GM23248 (cell line): ENCODE measurements at places on chromosomes 2 and 18. TPM values are rescaled to one million over a fixed set of nuclear protein-coding genes. Genes with fewer than 3 reads are reported as not detected.
A peak's percentile ranks its signal among the peaks of the same experiment; 100 is the strongest.

DNA sequence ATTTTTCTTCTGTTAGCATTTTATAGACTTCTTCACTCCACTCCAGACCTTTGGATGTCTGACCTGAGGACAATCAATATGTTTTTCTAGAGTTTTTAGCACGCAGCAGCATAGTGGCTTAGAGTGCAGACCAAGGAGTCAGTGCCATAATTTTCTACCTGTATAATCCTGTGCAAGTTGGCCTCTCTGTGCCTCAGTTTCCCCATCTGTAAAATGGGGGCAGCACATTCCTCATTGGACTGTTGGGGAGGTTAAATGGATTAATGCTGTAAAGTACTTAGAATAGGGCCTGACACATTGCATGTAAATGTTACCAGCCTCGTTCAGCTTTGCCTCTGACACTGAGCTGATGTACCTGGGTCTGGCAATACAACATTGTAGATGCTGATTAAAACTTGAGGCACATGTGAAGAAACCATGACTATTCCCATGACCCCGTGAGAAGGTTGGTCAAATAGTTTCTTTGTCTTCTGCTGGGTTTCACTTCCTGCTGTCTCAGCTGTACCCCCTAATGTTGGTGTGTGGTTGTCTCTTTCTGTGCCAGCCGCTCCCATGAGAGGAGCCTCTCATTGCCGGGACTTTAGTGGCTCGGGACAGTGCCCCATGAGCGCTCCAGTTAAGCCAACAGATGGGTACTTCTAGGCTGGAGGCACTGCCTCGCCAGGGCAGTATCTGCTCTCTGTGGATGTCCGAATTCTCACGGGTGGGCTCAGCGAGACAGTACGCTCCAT is 125.3 kb downstream of the SH3RF3 start:
- no peaks in the 10 kb centered on the region for H3K4me1 ChIP-seq
- DNase-seq = no peak
- H3K36me3 ChIP-seq = no peaks in the 10 kb centered on the region
- H3K27me3 ChIP-seq = no peaks in the 10 kb centered on the region
- H3K4me3 ChIP-seq = no peak overlapping the region

GRCh38 chr2:120421126-120421829 is 75.3 kb downstream of the INHBB start:
- H3K36me3 ChIP-seq = no peaks in the 10 kb centered on the region
- DNase-seq = no peak
- no peak overlapping the region for H3K27ac ChIP-seq
- no peak overlapping the region for H3K4me3 ChIP-seq
- peaks cover 32% of the 10 kb centered on the region for H3K27me3 ChIP-seq

The ASAP2 gene
- total RNA-seq = 49.6 and 54.1 TPM in 2 replicates

DNA sequence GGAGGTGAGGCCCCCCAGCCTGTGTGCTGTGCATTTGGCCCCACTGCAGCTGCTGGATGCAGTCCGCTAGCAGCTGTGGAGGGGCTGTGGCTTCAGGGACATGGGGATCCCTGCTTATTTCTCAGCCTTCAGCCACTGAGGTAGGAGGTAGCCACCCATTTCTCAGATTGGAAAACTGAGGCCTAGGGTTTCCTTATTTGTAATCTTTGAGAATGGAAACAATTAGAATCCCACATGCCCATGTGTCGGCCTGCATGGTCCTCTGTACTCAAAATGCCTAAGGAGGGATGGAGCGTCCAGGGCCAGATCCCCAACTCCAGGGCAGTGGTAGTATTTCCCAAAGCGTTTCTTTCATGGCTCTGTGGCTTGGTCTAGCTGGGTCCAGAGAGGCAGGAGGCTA is 42.1 kb downstream of the TOGARAM2 start:
- DNase-seq = no peak
- H3K4me1 ChIP-seq = no peaks in the 10 kb centered on the region
- H3K4me3 ChIP-seq = no peak overlapping the region
- no peaks in the 10 kb centered on the region for H3K36me3 ChIP-seq
- H3K27ac ChIP-seq = no peak overlapping the region

- no peaks in the 10 kb centered on the region for H3K27me3 ChIP-seq
- no peaks in the 10 kb centered on the region for H3K36me3 ChIP-seq
- peak; percentile 13 for DNase-seq
- H3K27ac ChIP-seq = no peak overlapping the region
- H3K4me1 ChIP-seq = no peaks in the 10 kb centered on the region
Measured at GRCh38 chr18:26960911-26961310, 95.4 kb upstream of the AQP4 start.

GRCh38 chr18:60910534-60910933 is 422.7 kb upstream of the CDH20 start:
- H3K36me3 ChIP-seq = no peaks in the 10 kb centered on the region
- no peaks in the 10 kb centered on the region for H3K27me3 ChIP-seq
- no peaks in the 10 kb centered on the region for H3K4me1 ChIP-seq
- DNase-seq = peak; percentile 15

The CMPK2 gene
- total RNA-seq = 0.13 TPM in 1 of 2 replicates, not detected in the other

DNA sequence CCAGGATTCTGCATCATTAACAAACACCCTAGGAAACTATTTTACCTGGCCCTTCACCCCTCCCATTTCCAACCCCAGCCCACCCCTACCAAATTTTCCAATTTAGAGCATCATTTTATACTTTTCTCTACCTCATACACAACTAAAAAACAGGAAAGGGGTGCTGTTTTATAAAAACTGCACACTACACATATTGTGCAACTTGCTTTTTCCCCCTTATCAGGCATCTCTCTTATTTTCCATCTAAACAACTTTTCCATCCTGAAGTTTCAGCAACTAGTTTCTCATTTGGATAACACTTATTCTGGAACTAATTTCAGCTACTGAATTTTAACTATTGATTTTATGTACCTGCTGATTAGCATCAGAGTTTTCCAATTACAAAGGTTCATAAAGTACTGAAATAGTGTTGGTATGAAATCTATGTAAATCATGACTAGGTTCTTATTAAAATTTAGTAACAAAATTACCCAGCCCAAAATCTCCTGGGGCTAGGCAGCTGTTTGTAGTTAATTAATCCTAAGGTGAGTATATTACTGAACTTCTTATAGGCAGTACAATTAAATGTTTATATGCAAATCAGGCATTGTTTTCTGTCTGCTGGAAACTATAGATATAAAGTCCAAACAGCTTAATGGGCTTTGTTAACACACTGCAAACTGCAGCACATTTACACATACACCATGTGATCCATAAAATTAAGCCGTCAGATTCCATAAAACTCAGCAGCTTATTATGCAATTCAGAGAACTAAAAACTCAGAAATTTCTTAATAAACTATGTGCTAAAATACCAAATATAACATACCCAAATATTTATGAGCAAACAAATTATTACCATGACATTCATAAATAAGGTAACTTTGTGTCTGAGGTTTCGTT is 7.9 kb downstream of the SF3B1 start:
- H3K4me3 ChIP-seq = no peak overlapping the region
- H3K27ac ChIP-seq = peak overlapping the region; percentile 17; the same call in 1 of the 2 replicates
- no peak for DNase-seq
- H3K36me3 ChIP-seq = peaks cover 9% of the 10 kb centered on the region; the same call in 1 of the 2 replicates
- no peaks in the 10 kb centered on the region for H3K27me3 ChIP-seq

The KCNF1 gene
- total RNA-seq = 0.97 TPM in 1 of 2 replicates, not detected in the other

GRCh38 chr2:172196768-172197431 is 94.2 kb upstream of the DLX2 start:
- 0 out of 2 replicates have a peak, but pooled peaks cover 5% of the 10 kb centered on the region for H3K4me1 ChIP-seq
- H3K27me3 ChIP-seq = no peaks in the 10 kb centered on the region
- no peak overlapping the region for H3K4me3 ChIP-seq
- peak; percentile 78 for DNase-seq
- H3K27ac ChIP-seq = no peak overlapping the region
- no peaks in the 10 kb centered on the region for H3K36me3 ChIP-seq

GRCh38 chr2:174688079-174688478 is 76.2 kb downstream of the CHRNA1 start:
- no peaks in the 10 kb centered on the region for H3K36me3 ChIP-seq
- DNase-seq = peak; percentile 79
- H3K27ac ChIP-seq = no peak overlapping the region
- no peak overlapping the region for H3K4me3 ChIP-seq
- H3K27me3 ChIP-seq = no peaks in the 10 kb centered on the region

DNA sequence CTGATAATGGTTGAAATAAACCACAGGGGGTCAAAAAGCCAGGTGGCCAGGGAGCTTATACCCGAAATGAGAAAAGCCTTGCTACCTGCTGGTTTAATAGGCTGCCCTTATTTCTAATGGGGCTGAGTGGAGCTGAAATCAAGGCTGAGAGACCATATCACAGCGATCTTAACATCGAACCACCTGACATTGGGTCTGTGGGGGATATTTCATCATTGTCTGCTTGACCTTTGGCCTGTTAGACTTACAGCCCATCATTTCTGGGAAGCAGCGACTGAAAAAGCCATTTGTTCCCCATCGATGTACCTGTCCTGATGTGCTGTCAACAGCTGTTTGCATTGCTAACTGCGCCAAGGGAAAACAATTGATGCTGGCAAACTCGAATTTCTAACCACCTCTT is 199.7 kb upstream of the SLC14A2 start:
- no peak for DNase-seq

The NT5C1B gene
- total RNA-seq = not detected in 2 replicates

- no peaks in the 10 kb centered on the region for H3K27me3 ChIP-seq
- H3K36me3 ChIP-seq = no peaks in the 10 kb centered on the region
- H3K4me1 ChIP-seq = peaks cover 9% of the 10 kb centered on the region
- no peak overlapping the region for H3K4me3 ChIP-seq
Measured at GRCh38 chr2:151297882-151298281, 8.4 kb upstream of the NMI start.

- no peaks in the 10 kb centered on the region for H3K4me1 ChIP-seq
- H3K27ac ChIP-seq = no peak overlapping the region
- no peak for DNase-seq
Measured at GRCh38 chr18:70709144-70709543, 420.3 kb downstream of the SOCS6 start.

- DNase-seq = no peak
- H3K4me3 ChIP-seq = no peak overlapping the region
- H3K27ac ChIP-seq = no peak overlapping the region
- H3K27me3 ChIP-seq = no peaks in the 10 kb centered on the region
- no peaks in the 10 kb centered on the region for H3K4me1 ChIP-seq
Measured at GRCh38 chr2:240593026-240593702, 6.6 kb downstream of the CAPN10 start.

DNA sequence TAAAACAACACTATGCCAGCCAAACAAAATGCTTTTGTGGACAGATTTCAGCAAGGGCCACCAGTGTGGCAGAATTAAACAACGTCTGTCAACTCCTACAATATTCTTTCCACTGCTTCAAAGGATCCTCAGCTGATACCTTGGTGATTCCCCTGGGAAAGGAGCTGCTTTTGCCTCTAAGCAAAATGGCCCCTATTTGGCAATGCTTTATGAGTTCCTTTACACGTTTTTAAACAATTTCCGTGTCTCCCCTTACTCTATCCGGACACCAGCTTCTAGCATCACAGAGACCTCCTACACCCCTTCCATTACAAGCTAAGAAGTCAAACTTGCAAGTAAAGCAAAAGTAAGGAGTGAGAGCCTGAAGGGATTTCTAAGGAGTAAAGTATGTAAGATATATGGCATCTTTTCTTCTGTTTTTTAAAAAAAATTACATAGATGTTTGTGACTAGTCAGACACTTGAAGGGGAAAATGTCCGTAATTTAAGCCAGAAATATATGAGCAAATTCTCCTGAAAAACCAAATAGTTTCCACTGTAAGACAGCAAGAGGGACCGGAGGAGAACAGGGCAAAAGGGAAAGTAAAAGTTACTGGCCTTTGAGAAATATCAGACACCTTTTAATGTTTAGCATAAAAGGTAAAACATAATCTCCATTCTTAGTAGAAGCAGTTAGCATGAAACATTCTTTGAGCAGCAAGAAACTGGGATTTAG is 1.9 kb downstream of the SOS1 start:
- no peaks in the 10 kb centered on the region for H3K36me3 ChIP-seq
- DNase-seq = peak; percentile 75
- no peaks in the 10 kb centered on the region for H3K27me3 ChIP-seq
- peaks cover 21% of the 10 kb centered on the region for H3K4me1 ChIP-seq
- H3K27ac ChIP-seq = peak overlapping the region; percentile 78
- peak overlapping the region; percentile 82 for H3K4me3 ChIP-seq

The COL4A4 gene
- total RNA-seq = 0.76 and 1.0 TPM in 2 replicates

- H3K27ac ChIP-seq = no peak overlapping the region
- no peaks in the 10 kb centered on the region for H3K36me3 ChIP-seq
- no peaks in the 10 kb centered on the region for H3K27me3 ChIP-seq
- DNase-seq = no peak
- H3K4me1 ChIP-seq = peaks cover 6% of the 10 kb centered on the region; the same call in 1 of the 2 replicates
Measured at GRCh38 chr2:226622484-226622883, 177.1 kb downstream of the IRS1 start.

The FSIP2 gene
- not detected in 2 replicates for total RNA-seq

DNA sequence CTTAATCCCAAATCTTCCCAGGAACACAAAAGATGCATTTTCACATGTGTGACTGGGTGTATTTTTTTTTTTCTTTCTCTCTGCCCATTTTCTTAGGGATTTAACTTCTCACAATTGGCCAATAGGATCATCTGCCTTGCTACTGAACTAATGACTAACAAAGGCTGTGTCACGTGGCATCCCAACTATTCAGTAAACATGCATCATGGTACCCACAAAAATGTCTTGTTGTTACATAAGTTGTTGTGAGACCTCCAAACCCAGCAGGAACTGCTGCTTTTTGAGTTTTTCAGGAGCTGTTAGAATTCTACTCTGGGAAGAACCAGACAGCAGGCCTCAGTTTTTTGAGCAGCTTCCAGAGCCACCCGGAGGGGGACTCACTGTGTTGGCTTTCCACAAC is 31.9 kb downstream of the GAD1 start:
- H3K27me3 ChIP-seq = no peaks in the 10 kb centered on the region
- DNase-seq = peak; percentile 89
- no peaks in the 10 kb centered on the region for H3K36me3 ChIP-seq
- H3K4me1 ChIP-seq = peaks cover 29% of the 10 kb centered on the region
- no peak overlapping the region for H3K4me3 ChIP-seq

- H3K27me3 ChIP-seq = no peaks in the 10 kb centered on the region
- H3K36me3 ChIP-seq = no peaks in the 10 kb centered on the region
- peak; percentile 77 for DNase-seq
Measured at GRCh38 chr2:37711831-37712230, 40.4 kb upstream of the CDC42EP3 start.

DNA sequence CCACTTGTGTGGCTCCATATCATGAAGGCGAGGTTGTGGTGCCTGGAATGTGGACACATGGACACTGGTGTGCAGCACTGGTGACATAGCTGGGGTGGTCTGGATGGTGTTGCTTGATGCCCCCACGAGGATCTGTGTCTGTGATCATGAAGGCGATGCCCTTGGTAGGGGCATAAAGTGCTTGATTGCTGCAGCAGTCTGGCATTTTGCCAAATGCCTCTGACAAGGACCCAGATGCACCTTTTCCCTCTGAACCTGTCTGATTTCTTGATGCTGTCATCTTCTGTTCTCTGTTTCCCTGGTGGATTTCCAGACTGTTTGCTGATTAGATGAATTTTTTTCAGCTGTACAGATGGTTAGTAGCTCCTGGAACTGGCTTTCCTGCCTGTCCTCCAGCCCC is 752.0 kb upstream of the HS6ST1 start:
- no peak overlapping the region for H3K27ac ChIP-seq
- no peaks in the 10 kb centered on the region for H3K27me3 ChIP-seq
- H3K36me3 ChIP-seq = no peaks in the 10 kb centered on the region
- H3K4me3 ChIP-seq = no peak overlapping the region
- no peaks in the 10 kb centered on the region for H3K4me1 ChIP-seq

The FOXD4L1 gene
- not detected in 2 replicates for total RNA-seq

GRCh38 chr2:120441351-120441700 is 95.4 kb downstream of the INHBB start:
- H3K4me1 ChIP-seq = peaks cover 18% of the 10 kb centered on the region; the same call in 1 of the 2 replicates
- H3K27ac ChIP-seq = no peak overlapping the region
- no peak for DNase-seq
- peaks cover 21% of the 10 kb centered on the region; the same call in 1 of the 2 replicates for H3K27me3 ChIP-seq
- no peak overlapping the region for H3K4me3 ChIP-seq
